ENCODE measurements at places on chromosomes 2 and 18. TPM values are rescaled to one million over a fixed set of nuclear protein-coding genes. Genes with fewer than 3 reads are reported as not detected.

Gene NT5DC4
- not detected for total RNA-seq

Gene DHRS9
- 7.3 TPM for total RNA-seq

Gene TUBB8B
- not detected for total RNA-seq

Gene NR4A2
- 0.88 TPM for total RNA-seq

DNA sequence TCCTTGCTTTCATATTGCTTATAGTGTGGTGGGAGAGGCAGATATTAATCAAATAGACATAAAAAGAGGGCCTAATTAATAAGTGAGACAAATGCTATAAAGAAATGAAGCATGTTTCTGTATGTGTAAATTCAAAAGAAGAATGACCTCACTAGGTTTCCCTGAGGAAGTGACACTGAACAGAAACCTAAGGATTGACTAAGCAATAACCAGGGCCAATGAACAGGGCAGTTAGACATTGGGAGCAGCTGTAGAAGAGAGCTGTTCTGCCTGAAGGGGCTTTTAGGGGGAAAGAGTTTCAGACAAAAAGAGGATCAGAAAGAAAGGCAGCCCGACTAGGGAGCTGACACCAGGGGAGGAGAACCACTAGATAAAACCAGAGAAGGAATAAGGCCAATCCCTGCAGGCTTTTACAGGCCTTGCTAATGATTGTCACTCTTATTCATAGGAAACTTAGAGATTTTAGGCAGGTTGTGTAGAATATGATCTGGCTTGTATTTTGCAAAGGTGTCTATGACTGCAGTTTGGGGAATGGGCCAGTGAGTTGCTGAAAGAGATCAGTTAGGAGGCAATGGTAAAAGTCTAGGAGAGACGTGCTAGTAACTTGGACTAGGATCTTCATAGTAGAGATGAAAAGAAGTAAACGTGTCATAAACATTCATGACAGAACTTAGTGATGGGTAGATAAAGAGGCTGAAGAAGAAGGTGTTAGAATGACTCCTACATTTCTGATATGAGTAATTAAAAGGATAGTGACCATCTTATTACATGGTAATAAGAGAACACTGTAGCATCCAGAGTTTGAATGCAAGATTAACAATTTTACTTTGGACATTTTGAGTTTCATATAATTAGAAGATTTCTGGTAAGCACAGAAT lies 26.8 kb upstream of the NABP1 start:
- no peak for DNase-seq

- DNase-seq = no peak
Measured at GRCh38 chr2:55357927-55358326, 61.7 kb downstream of the CCDC88A start.

DNA sequence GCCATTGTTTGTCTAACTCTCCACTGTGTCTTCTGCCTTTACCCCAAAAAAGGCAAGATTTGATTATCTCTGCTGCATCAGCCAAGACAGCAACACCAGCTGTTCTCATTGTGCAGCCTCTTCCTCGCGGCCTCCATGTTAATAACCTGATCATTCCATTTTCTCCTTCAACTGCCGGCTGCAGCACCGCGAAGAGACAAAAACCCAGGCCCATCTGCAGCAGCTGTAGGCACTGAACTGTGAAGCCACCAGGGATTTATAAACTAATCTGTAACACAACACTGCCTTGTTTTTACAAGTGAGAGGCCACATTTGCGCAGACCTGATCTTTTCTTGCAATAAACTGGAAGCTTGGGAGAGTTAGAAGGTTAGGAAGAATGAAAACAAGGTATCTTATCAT lies 147.8 kb downstream of the SATB2 start:
- DNase-seq = no peak

DNA sequence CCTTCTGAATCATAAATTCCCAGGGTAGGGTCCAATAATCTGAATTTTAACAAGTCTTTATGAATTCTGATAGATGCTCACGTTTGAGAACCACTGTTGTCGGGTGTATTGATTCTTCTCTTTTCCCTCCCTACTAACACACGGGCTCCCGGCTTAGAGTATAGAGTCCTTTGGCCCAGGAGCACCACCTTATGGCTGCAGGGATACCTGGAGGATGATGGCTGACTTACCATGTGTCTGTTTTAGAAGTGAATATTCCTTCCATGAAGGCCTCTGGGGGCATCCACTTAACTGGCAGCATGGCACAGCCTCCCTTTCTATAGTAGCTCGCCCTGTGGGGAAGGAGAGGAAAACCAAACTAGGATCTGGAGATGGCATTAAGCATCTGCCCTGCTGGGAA lies 91.7 kb downstream of the CLIP4 start:
- DNase-seq = no peak

DNA sequence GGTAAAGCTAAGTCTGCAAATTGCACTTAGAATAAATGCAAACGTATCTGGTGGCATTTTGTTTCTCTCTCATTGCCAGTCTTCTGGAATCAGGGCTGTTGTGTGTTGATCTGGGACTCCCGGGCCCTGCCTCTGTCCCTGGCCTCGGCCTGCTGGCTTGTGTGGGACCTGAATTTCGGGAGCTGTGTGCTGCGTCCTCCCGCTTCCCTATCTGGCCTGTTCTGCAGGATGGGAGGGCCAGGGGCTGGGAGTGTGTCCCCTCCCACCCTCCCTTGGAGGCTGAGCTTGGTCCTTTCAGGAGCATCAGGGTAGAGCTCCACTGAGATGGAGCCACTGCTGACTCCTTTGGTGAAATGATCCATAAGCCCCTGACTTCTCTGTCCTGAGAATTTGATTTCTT lies 118.5 kb downstream of the ACKR3 start:
- DNase-seq = no peak

GRCh38 chr2:101625387-101625786 lies 72.1 kb upstream of the MAP4K4 start:
- no peak for DNase-seq

Measured in left ventricle myocardium inferior (tissue), 1 donor.